ENCODE measurements at places on chromosomes 1 and 21. TPM values are rescaled to one million over a fixed set of nuclear protein-coding genes. Genes with fewer than 3 reads are reported as not detected.

DNA sequence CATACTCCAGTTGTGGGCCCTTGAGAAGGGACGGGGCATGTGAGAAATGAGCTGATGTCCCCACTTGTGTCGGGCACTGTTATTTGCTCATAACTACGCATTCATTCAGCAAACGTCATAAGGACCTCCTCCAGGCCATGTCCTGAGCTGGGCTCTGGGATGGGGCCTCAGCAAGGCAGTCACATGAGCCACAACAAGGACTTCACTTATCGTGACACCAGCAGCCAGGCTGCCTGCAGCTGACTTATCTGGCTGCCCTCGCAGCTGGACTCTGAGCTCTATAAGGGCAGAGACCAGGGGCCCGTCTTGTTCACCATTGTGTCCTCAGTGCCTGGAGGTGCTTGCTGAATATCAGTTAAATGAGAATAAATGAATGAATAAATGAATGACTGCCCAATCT, 37.5 kb upstream of the GRIK3 start:
- DNase-seq: no peak

DNA sequence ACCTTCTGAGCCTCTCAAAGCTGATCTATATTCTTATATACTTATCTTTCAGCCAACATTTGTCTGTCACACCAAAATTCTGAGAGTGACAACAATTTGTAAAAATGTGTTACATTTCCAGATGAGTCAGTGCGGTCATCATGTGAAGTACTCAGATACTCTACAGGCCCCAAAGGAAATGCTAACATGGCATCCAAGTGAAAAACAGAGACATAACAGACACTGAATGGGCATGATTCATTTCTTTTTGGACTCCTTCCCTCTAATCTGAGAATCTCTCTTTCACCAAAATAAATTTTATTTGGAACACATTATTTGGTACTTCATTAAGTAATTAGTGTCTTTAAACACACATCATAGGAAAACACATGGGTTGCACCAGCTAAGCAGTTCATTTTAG, 96.6 kb downstream of the SLC44A5 start:
- no peak for DNase-seq

DNA sequence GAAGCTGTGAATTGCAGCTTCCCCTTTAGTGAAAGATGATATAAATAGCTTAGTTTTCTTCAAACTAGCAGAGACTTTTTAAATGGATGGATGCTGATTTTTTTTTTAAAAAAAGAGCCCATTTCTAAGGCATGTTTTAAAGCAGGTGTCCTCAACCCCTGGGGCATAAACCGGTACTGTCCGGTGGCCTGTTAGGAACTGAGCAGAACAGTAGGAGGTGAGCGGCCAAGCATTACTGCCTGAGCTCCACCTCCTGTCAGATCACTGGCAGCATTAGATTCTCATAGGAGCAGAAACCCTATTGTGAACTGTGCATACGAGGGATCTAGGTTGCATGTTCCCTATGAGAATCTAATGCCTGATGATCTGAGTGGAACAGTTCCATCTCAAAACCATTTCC, 31.2 kb downstream of the CR1L start:
- DNase-seq: no peak

- peak; percentile 84 for DNase-seq
Observed at GRCh38 chr1:59143133-59143487, 153.8 kb upstream of the FGGY start.

ZNF436 gene
- 16.4 TPM for total RNA-seq

CFAP57 gene
- total RNA-seq: 0.06 TPM

FCRL2 gene
- total RNA-seq: not detected

DMRTA2 gene
- not detected for total RNA-seq

GSTM1 gene
- not detected for total RNA-seq
